Activated T-cell treated with anti-CD3 and anti-CD28 coated beads, Interleukin-2, amount 50 U/mL, for 24 hours (primary cell): ENCODE measurements at places on chromosomes 4 and X.

DNA sequence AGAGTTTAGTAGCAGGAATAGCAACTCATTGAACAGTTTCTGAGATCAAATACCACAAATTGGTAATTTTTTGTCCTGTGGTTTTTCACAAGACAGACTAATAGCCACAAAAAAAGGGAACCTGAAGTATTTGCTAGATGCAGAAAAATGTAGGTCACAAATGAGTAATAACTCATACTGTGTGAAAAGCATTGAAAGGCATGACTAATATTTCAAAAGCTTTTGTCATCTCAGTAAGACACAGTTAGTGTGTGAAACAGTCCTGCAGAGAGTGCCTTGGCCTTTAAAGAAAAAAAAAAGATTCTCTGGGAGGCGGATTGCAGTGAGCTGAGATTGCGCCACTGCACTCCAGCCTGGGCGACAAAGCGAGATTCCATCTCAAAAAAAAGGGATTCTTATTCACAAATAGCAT lies 31.4 kb upstream of the SLC25A31 start:
- DNase-seq = no peak

- DNase-seq = no peak
Measured at GRCh38 chr4:56804551-56804950, 16.9 kb downstream of the SPINK2 start.

DNA sequence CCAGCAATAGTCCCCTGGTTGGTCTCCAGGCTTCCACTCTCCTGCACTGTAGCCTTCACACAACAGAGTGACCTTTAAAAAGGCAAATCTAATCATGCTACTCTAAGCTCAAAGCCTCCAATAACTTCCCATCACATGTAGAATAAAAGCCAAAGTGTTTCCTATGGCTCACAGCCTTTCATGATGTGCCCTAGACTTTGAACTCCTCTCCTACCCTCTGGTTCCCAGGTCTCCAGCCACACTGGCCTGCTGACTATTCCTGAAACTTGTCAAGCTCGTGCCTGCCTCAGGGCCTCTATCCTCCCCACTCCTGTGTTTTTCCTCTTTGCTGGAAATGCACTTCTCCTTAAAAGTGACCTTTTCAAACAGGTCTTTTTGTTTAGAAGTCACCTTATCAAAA lies 3.1 kb downstream of the MANBA start:
- no peak for DNase-seq

GRCh38 chr4:100493756-100494155 lies 24.1 kb downstream of the EMCN start:
- DNase-seq = no peak

- no peak for DNase-seq
Measured at GRCh38 chr4:40275065-40275730, 59.9 kb upstream of the CHRNA9 start.

DNA sequence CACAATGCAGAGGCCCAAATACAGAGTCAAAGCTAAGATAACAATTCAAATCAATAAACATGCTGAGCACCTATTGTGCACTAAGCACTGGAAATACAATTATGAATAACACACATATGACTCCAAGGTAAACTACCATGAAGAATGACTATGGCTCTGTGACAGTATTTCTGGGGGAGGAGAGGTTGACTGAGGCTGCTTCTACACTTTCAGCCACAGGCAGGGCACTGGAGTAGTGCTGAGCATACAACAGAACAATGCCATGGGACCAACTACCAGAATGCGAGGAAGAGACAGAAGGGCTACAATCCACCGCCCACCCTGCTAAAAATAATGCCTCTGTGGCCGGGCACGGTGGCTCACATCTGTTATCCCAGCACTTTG lies 13.7 kb downstream of the TEC start:
- DNase-seq = no peak
